Stimulated activated CD8-positive, alpha-beta memory T cell treated with anti-CD3 and anti-CD28 coated beads, Interleukin-15, amount 100 ng/mL, for 24 hours (primary cell): ENCODE measurements at places on chromosomes 11 and 22.

DNA sequence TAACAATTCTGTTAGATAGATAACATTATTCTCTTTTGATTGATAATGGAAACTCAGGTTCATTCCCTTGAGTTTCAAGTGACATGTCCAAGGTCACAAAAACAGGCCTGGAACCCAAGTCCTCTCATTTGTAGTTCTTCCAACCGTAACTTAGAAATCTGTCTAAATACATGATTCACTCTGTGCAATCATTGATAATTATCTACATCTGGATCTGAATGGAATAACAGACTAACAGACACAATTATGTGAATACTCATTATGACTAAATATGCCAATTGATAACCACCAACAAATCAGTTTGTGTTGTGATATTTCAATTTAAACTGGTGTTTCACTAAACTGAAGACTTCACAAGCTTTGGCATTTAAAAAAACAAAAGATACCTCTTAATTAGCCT is 71.0 kb downstream of the RBFOX2 start:
- DNase-seq, result no peak

DNA sequence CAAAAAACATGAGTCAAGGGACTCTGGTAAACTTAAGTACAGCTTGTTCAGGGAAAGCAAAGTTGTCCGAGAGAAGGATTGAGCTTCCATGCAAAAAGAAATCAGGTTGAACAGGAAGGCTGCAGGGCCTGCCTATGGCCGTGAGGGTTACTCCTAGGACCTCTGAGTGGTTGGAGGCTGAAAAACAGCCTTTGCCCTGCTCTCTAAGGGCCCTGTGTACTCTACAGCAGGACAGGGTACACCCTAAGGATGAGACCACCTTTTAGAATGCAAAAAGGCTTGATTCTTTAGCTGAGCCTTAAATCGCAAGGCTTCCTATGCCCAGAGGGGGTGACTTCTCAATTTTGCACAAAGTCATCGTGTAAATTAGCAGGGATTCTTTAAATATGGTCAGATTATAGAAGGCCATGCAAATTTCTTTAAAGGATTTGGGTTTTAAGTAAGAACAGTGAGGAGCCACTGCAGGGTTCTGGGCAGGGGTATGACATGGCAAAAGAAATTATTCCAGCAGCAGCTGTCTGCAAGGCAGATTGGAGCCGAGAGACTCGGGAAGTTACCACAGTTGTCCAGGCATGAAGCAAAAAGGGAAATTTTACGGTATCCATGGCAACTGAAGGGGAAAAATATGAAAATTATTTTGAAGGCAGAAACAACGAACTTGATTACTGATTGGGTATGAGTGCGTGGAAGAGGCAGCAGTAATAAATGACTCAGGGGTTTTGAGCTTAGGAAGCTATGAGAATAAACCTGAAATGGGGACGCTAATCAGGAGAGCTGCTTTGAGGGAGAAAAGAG is 91.8 kb downstream of the FAM76B start:
- no peak for DNase-seq

- no peak for DNase-seq
Measured at GRCh38 chr11:69949327-69949726, 128.8 kb upstream of the ANO1 start.

GRCh38 chr11:66032957-66033735 is 6.9 kb upstream of the CATSPER1 start:
- DNase-seq, result no peak

DNA sequence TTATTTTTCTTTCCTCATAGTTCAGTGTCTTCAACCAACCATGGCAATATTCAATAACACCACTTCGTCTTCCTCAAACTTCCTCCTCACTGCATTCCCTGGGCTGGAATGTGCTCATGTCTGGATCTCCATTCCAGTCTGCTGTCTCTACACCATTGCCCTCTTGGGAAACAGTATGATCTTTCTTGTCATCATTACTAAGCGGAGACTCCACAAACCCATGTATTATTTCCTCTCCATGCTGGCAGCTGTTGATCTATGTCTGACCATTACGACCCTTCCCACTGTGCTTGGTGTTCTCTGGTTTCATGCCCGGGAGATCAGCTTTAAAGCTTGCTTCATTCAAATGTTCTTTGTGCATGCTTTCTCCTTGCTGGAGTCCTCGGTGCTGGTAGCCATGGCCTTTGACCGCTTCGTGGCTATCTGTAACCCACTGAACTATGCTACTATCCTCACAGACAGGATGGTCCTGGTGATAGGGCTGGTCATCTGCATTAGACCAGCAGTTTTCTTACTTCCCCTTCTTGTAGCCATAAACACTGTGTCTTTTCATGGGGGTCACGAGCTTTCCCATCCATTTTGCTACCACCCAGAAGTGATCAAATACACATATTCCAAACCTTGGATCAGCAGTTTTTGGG is at the start of gene OR51T1:
Gene OR51T1, plus strand, starts transcription at position 41 of the 641 bp plus-strand sequence. Its CDS starts 0 bp downstream, at position 41.
- DNase-seq, result no peak

GRCh38 chr22:45329530-45329936 is 19.8 kb downstream of the FAM118A start:
- DNase-seq, result no peak

DNA sequence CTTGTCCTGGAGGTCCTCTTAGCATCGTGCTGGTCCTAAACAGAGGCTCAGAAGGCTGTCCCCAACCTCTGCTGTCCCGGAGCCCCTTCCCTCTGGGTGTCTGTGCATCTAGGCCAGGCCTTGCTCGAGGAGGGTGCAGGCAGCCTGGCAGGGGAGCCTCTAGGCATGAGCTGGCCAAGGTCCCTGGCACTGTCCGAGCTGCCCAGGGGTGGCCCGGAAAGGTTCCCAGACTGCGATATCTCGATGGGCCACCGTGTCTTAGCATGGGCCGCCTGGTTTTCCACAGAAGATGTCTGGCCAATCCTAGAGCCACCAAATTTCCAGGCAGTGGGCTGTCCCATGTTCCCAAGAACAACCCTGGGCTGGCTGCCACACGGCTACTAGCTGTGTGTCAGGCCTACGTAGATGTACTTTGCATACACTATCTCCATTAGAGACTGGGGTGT is 24.6 kb upstream of the SMIM38 start:
- DNase-seq, result no peak

GRCh38 chr11:112315057-112315720 is 54.5 kb upstream of the PLET1 start:
- no peak for DNase-seq

- no peak for DNase-seq
Measured at GRCh38 chr11:31943056-31943780, 132.1 kb upstream of the PAX6 start.

DNA sequence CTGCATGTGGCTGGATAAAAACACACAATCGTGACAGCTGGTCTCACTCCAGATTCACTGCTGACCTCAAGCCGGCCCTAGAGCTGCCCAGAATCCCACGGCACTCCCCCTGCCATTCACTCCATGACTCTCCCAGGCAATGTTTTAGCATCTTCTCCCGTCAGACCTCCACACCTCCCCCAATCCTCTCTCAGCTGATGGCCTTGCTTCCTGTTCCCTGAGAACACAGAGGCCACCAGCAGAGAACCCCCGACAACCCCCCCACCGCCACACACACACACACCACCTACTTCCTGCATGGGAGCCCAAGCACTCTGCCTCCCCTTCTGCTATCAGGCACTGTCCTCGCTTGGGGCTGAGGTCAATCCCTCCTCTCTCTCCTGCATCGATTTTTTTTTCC is 9.3 kb downstream of the TNKS1BP1 start:
- no peak for DNase-seq

DNA sequence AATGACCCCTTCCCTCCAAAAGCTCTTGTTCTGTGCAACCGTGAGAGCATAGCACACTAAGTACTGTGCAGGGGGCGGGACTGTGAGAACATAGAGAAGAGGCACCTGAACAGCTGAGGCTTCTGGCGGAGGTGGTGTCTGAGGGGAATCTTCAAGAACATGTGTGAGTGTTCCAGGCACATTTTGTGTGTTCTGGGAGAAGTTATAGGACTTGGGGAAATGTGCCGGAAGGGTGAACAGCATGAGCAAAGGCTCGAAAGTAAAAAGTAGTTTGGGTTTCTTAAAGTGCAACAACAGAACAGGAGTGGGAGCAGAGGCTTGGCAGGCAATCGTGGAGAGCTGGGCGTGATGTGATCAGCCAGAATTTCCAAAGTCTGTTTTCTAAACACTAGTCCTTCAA is 12.4 kb upstream of the SYN3 start:
- DNase-seq, result no peak

DNA sequence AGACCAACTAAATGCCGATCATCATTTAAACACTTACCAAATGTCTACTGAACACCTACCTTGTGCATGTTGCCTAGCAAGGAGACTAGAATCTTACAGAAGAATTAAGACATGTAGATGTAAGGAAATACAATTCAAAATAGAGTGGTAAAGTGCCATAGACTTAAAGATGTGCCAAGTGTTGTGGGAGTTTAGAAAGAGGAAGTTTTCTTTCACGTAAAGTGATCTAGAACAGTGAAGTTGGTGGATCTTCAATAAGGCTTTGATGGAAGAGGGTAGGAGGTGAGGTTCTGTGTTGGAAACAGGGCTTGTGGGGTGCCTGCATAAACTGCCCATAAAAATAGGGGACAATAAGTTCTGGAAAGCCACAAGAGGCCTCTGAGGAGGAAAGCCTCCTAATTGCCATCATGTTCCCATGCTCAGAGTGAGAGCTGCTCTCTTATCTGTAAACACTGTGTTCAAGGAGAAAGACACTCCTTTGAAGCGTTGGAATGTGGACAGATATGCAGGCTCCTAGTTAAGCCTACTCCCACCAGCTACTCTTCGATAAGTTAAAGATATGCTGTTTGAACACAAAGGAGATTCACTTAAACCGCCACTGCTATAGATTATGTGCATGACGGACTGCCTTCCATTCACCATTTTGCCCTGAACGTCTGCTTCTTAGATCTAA is 66.7 kb downstream of the HSD17B12 start:
- no peak for DNase-seq

GRCh38 chr11:125190566-125190965 is 26.0 kb downstream of the PKNOX2 start:
- DNase-seq, result no peak

GRCh38 chr11:78138694-78139421 is 568 bp downstream of the ALG8 start:
- DNase-seq, result peak; percentile 7

- DNase-seq, result no peak
Measured at GRCh38 chr22:22857607-22858558, 29.7 kb upstream of the IGLL5 start.

GRCh38 chr11:59756558-59756840 is 1.3 kb downstream of the STX3 start:
- no peak for DNase-seq

DNA sequence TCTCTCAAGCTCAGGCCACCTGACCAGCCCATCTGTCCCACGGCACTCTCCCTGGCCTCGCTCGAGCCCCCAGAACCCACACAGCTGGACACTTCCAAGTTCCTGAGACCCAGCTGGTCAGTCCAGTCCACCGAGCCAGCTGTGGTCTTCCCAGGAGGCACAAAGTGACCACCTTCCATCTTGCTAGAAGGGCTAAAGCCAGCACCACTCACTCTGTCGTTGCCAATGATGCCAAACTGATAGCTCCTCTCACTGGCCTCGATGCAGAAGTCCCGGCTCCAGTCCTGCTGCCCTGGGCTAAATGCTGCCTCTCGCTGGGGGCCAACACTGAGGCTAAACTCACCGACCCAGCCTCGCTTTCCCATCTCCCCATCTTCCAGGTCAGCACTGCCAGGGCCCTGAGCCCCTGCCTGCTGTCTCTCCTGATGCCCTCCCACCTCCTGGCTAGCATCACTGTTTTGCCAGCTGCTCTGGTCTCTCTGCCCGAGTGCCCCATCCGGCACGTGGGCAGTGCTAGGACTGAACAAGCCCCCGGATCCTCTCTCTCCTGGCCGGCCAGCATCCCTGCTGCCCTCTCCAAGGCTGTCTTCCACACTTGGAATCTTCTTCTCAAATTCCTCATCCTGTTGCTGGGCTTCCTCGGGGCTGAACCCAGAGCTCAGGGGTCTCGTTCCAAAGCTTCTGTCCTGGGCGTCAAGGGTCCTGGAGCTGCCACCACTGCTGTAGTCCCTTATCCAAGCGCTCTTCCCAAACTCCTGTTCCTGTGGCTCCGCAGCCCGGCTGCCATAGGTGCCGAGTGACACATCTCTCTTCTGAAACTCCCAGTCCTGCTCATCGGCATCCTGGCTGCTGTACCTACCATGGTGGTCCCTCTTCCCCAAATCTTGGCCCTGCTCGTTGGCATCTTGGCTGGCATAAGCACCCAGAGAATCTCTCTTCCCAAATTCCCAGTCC is 15.4 kb downstream of the TNKS1BP1 start:
- DNase-seq, result no peak

DNA sequence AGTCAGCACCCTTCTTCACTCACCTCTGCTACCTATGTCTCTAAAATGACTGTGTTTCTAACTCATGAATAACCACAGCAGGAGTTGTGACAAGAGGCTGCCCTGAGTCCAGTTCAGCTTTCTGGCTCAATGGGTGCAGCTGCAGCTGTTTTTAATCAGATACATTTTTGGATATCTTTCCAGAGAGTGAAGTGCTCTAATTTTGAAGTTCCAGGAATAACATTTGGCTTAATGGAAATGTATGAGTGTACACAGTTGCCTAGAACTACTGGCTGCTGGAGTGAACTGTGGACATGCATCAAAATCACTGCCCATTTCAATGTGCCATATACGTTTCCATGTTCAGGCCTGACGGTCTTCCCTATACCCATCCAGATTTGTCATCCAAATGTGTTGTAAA is 769.5 kb upstream of the ANO3 start:
- DNase-seq, result no peak

DNA sequence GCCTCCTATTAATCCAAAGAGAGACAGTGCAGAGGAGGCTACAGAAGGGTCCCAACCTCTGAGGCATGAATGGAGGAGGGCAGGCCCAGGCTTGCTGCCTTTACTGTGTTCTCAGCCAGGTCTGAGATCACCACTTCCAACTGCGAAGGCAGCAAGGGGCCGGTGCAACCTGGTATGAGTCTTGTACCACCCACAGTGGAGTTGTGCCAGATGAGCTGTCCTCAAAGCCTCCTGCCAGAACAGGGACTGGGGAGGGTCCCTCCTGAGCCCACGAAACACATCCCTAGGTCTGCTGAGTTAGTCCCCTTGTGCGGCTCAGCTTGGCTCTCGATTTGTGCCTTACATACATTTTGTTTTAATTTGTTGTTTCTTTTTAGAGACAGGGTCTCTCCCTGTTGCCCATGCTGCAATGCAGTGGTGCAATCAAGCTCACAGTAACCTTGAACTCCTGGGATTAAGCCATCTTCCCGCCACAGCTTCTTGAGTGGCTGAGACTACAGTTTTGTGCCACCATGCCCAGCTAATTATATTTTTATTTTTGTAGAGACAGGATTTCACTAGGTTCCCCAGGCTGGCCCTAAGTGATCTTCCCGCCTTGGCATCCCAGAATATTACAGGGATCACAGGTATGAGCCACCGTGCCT is 9.3 kb downstream of the MIF start:
- no peak for DNase-seq

- no peak for DNase-seq
Measured at GRCh38 chr11:119701591-119702549, 27.1 kb downstream of the NECTIN1 start.

DNA sequence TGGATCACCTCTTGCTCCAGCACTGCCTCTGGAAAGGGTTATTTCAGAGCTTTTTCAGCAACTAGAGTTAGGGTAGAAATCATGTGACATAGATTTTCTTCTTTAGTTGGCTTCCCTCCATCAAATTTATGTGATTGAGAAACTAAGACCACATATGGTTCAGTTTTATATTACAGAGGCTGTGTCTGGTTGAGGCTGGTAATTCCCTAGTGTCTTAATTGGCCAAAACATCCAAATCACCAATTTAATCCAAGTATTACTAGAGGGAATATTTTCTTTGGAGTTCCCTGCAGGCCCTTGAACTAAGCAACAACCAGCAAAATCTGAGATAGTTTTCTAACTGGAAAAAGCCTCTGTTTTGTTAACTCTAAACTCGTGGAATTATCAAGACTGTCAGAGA is 136.3 kb downstream of the ARHGAP42 start:
- DNase-seq, result no peak
